ENCODE measurements at places on chromosomes 2 and 18.

GRCh38 chr2:166057370-166058164 is 70.3 kb downstream of the SCN1A start:
- no peak for DNase-seq

DNA sequence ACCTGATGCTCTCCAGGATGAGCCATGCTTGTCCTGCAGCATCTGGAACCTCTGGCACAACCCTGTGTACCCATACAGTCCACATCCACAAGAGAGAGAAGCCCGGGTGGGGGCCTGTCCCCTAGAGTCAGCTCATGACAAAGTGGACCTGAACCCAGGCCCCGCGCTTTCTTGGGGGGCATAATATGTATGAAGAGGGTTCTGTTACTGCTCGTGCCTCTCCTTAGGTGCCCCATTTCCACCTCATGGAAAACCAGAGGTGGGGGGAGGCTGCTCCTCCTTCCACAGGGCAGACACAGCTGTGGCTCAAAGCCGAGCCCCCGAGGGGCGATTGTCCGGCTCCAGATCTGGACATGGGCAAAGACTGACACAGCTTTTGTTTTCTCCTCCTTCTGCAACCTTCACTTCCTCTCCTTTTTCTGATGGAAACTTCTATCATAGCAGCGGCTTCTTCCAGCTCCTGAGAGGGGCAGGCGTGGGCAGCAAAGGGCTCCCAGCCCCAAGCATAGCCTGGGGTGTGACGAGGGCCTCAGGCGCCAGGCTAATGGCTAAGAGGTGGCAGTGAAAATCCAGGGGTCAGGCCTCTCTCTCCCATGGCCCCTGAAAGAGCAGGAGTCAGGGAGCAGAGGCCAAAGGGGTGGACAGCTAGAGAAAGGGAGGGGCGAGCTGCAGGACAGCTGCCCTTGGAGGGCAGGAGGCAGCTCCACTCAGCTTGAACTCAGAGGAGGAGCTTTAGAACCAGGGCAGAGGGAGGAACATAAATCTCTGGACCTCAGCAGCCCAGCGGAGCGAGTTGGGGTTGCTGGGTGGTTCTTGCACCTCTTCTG is 155.5 kb downstream of the ZFP36L2 start:
- DNase-seq: no peak

- no peak for DNase-seq
Observed at GRCh38 chr18:49645841-49646351, 84.0 kb downstream of the LIPG start.

DNA sequence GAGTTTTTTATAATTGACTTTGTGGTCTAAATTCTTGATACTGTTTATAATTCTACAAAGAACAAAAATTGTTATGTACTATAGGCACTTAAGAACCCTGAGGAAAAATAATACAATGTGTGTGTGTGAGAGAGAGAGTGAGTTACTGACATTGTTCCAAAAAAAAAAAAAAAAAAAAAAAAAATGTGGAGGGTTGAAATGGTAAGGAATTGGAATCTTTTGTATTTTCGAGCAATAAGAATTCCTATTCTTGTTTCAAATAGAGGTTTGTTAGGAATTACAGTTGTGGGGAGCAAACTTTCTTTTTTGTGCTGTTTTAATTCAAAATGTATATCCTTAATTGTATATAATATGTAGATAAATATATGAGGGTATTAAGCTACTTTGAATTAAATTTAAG is 45.7 kb downstream of the VAPA start:
- no peak for DNase-seq

DNA sequence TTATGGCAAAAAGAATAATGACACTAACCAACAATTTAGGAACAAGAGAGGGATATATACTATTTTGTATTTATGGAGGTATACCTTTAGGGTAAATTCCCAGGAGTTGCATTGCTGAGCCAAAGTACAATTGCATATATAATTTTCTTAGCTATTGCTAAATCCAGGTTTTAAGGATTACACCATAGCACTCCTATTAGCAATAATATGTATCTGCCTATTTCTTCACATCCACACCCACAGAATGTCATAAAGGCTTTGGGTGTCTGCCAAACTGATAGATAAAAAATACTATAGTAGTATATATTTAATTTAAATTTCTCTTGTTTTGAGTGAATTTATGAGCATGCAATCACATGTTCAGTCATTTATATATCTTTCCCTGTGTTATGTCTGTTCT is 11.5 kb upstream of the SERPINB13 start:
- DNase-seq: no peak

DNA sequence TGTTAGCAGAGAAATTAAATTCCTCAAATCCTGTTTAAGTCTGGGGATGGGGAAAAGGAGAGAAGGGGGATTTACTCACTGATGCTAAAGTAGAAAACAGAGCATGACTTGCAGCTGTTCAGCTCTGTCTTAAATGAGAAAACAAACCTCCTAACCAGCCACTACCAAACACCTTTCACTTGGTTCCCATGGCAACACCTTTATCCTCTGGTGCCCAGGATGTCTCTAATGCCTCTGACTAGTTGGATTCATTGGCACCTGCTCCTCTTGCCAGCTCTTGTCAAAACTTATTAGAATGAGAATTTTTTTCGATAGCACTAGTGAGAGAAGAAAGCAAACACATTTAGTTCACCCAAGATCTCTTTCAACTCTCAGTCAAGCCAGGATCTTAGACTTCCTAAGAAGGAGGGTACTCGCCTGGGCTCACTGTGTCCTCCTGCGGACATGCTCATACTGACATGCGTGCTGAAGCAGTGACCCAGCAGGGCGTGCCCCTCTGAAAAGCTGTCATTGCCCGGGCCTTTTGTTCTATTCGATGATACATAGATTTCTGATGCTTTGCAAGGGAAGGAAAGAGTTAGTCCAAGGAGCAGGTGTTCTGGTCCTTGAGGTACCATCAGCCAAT is 656.0 kb upstream of the CELF4 start:
- no peak for DNase-seq

DNA sequence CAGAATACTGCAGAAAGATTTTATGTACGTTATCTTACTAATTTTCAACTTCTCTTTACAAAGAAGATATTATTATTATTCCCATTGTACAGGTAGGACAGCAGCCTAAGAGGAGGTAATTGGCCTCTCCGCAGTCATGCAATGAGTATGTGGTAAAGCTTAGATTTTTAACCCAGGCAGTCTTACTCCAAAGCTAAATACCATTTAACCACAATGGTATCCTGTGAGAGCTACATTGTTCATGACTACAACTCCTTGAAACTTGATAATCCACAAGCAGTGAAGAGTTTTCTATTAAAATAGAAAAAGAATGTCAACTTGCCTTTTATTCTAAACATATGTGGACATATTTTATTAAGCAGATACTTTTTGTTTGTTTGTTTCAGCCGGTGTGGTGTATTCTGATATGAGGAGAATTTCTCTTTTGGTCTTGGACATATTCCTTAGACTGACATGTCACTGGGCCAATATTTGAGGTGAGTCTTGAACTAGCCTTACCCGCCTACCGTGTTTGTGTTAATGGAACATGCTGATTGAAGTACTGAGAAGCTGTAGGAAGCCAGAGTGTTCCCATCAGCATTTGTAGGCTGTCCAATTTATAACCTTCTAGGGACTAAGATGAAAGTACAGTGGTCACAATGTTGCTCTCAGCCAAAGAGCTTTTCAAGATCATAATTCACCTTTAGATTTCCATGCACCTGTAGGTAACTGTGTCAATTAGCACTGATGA is 293.9 kb upstream of the DCC start:
- DNase-seq: no peak

- DNase-seq: no peak
Observed at GRCh38 chr2:70471129-70471528, 82.5 kb downstream of the TGFA start.

GRCh38 chr2:222298001-222298310 is 842 bp downstream of the PAX3 start:
- no peak for DNase-seq

DNA sequence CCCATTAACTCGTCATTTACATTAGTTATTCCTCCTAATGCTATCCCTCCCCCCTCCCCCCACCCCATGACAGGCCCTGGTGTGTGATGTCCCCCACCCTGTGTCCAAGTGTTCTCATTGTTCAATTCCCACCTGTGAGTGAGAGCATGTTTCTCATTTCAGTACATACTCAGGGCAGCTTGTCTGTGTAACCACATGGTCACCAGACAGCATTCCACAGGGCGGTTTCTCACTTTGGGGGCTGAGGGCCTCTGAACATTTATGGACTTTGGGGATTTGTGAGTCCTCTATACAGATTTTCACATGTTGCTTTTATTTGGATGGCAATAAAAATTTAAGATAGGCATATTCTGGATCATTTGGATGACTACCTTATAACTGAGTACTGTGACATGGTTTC is 84.0 kb downstream of the LYPD6B start:
- no peak for DNase-seq

DNA sequence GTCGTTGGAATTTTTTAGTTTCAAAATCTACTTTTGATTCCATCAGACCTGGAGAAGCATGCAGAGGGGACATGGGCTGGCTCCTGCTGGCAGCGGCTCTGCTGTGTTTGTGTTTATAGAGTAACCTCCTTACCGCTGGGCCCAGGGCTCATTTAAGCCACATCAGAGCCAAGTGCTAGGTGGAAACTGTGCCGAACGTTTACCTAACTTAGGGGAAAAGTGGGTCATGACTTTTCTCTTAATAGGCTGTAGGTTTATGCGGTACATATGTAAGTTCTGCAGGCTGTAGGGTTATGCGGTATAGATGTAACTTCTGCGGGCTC is 17.7 kb downstream of the CNDP2 start:
- no peak for DNase-seq

DNA sequence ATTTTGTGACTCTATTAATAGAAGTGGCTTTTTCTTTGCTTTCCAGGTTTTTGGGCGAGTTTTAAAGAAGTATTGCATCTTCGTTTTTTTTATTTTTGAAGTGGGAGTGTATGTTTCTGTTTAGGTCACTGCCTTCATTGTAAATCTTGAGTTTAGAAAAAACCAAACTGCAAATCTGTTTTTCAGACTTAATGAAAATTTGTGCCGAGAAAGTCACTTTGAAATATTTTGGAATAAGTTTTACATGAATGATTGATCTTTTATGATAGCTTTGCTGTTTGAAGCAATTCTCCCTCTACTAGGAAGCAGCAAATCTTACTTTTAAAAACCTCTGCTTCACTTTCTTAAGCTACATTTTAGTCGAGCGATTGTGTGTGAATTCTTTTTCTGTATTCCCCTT is 2.2 kb downstream of the SMAD4 start:
- DNase-seq: no peak

- no peak for DNase-seq
Observed at GRCh38 chr2:68483011-68483410, 15.6 kb downstream of the APLF start.

- DNase-seq: peak; percentile 5
Observed at GRCh38 chr2:176653479-176654443, 384.5 kb downstream of the MTX2 start.

DNA sequence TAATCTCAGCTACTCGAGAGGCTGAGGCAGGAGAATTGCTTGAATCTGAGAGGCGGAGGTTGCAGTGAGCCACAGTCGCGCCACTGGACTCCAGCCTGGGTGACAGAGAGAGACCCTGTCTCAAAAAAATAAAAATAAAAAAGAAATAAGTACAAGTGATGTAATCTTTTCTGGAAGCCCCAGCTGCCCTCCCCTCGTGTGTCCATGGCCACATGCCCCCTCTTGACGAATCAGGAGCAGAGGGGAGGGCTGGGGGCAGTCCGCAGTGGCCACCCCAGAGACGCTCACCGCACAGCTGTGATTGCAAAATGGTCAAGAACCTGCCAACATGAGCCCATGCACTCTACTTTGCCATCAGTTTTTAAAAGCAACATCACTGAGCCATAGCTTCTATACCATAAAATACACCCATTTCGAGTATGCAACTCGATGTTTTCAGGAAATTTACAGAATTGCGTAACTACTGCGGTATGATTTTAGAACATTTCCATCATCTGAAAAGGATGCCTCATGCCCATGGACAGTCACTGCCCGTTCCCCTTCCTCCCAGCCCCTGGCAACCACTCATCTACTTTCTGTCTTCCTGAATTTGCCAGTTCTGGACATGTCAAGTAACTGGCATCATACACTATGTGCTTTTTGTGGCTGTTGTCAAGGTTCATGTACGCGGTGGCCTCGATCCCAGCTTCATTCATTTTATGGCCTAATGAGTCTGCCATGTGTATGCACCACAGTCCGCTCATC is 88.1 kb downstream of the NDUFA10 start:
- DNase-seq: no peak

GRCh38 chr2:15841776-15842560 is 98.4 kb upstream of the MYCN start:
- no peak for DNase-seq

- DNase-seq: no peak
Observed at GRCh38 chr2:10897956-10898355, 13.8 kb upstream of the KCNF1 start.

DNA sequence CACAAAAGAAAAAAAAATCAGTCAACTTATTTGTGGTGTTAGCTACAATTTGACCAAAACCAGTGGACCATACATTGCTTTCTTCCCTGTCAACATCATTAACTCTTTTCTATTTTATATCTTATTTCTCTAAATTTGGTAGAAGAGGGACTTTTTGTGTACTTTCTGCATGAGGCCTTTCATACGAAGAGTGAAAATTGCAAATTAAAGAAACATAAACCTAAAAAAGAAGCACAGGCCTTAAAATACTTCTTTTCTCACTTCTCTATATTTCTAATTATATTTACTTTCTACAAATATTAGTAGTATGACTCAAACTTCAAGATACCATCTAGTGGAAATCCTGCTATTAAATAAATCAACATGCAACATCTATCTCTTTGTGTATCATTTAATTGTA is 1073.4 kb upstream of the ZEB2 start:
- no peak for DNase-seq

GRCh38 chr2:30777661-30778505 is 29.4 kb downstream of the CAPN13 start:
- no peak for DNase-seq

- DNase-seq: peak; percentile 31
Observed at GRCh38 chr2:12501469-12502158, 215.1 kb upstream of the TRIB2 start.

DNA sequence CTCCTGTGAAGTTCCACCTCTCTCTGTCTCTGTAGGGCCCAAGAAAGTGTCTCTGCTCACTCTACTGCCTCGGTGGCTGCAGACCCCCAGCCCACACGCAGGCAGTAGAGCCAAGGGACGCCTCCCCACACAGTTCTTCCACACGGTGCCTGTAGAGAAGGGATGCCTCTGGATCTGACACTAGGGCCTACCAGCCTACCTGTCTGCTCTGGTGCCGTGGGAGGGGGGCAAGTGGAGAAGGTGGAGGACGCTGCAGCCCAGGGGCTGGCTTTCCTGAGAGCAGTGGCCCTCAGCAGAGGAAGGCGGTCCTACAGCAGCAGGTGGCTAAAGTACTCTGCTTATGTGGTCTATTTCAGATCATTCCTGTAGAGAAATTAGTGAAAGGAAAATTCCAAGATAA is 9.0 kb upstream of the TMEM214 start:
- DNase-seq: no peak

- no peak for DNase-seq
Observed at GRCh38 chr2:217360781-217361482, 501.1 kb upstream of the TNP1 start.

- no peak for DNase-seq
Observed at GRCh38 chr2:211599146-211599545, 939.5 kb downstream of the ERBB4 start.
